ENCODE measurements at places on chromosomes 12 and 14. TPM values are rescaled to one million over a fixed set of nuclear protein-coding genes. Genes with fewer than 3 reads are reported as not detected.

Gene KCNC2
- not detected for total RNA-seq

Gene SRGAP1
- 15.4 TPM for total RNA-seq

DNA sequence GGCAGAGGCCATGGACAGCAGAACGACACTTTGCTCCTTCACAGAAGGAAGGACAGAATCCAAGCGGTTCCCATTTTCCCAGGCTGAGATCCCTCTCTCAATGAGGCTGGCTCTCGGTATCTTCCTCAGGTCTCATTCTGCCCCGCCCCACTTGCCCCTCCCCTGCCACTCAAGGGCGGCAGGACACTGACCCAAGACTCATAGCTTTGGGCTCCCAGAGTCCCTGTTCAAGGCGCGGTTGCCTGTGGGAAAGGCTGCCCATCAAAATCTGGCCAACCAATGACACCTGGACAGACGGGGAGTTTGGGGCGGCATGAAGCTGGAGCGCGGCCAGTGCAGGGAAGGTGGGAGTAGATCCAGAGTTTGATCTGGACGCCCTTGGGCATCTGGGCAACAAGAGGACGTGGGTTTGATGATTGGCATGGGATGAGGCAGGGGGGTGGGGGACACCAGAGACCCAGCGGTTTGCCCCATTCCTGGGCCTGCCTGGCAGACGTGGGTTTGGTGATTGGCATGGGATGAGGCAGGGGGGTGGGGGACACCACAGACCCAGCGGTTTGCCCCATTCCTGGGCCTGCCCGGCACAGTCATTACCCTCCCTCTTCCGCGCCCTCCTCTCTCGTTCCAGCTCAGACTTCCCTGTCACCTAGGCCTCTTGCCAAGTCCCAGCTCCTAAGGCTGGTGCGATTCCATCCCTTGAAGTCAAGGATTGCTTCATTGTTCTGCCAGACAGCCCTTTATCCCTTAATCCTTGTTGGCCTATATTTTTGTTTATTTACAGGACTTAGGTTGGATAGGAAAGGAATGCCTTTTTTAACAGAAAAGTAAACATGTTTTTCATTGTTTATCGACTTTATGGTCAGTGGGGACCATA lies 92.1 kb downstream of the NINJ2 start:
- no peak for DNase-seq
- H3K36me3 ChIP-seq: no peaks in the 10 kb centered on the region
- peak overlapping the region; percentile 96 for H3K27ac ChIP-seq
- peak overlapping the region; percentile 69 for H3K4me3 ChIP-seq
- H3K27me3 ChIP-seq: no peaks in the 10 kb centered on the region

DNA sequence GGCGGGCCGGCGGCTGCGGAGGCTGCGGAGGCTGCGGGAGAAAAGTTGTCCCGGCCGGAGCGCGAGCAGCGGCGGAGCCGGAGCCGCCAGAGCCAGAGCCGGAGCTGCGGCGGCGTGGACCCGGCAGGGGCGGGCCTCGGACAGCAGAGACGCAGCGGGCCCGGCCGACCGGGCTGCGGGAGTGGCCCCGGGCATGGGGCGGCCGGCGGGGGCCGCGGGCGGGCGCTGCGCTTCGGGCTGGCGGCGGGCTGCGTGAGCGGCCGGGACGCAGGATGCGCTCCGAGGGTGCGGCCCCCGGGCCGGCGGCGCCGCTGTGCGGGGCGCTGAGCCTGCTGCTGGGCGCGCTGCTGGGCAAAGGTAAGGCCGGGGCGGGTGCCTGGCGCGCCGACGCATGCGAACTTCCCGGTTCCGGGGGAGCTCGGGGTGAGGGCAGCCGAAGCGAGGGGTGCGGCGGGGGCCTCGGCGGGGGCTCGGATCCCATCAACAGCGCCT lies at the start of gene TMEM132C:
TMEM132C (plus strand) TSS at position 40 of the 492 bp plus-strand sequence; CDS start at position 273, 233 bp downstream.
- H3K27me3 ChIP-seq: peaks cover 3% of the 10 kb centered on the region
- H3K4me3 ChIP-seq: peak within 1 kb of the TSS; percentile 46
- H3K27ac ChIP-seq: no peak within 1 kb of the TSS
- no peak for DNase-seq
- no peaks in the 10 kb centered on the region for H3K36me3 ChIP-seq
- H3K4me1 ChIP-seq: peaks cover 19% of the 10 kb centered on the region

DNA sequence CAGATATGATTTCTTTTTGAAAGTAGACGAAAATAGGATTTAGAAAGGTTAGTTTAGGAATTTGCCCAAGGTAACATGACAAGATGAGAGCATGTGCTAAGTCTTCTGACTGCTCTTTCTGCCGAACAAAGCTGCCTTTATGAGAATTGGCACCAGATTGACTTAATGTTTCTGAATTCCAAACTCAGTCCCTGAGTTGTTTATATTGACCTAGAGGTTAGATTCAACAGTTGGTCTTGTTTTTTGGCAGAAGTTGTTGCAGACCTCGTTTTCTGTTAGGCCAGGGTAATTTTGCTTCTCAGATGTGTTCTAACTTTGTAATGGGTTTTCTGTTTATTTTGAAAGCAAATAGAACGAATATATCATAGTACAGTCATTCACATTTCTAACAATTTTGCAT lies 61.5 kb upstream of the LRTM2 start:
- peaks cover 18% of the 10 kb centered on the region for H3K4me1 ChIP-seq
- no peaks in the 10 kb centered on the region for H3K27me3 ChIP-seq
- no peak overlapping the region for H3K4me3 ChIP-seq
- no peak overlapping the region for H3K27ac ChIP-seq
- no peak for DNase-seq
- H3K36me3 ChIP-seq: peaks cover 9% of the 10 kb centered on the region

Gene CFAP54
- total RNA-seq: 5.8 TPM

Gene HCAR1
- not detected for total RNA-seq
